H9 (cell line): ENCODE measurements at places on chromosomes 13 and 19. TPM values are rescaled to one million over a fixed set of nuclear protein-coding genes. Genes with fewer than 3 reads are reported as not detected.

DNA sequence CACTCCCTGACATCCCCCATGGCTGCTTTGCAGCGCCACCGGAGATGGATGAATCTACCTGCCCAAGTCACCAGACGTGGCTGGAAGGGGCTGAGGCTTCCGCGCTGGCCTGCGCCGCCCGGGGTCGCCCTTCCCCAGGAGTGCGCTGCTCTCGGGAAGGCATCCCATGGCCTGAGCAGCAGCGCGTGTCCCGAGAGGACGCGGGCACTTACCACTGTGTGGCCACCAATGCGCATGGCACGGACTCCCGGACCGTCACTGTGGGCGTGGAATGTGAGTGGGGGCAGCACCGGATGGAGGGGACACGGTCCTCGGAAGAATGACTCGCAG, 4.6 kb downstream of the ICAM5 start:
- DNase-seq, result peak; percentile 74
- H3K36me3 ChIP-seq, result no peaks in the 10 kb centered on the region; the same call in 1 of the 2 replicates
- H3K4me3 ChIP-seq, result no peak overlapping the region
- H3K4me1 ChIP-seq, result no peaks in the 10 kb centered on the region; the same call in 1 of the 2 replicates
- no peak overlapping the region for H3K27ac ChIP-seq

DNA sequence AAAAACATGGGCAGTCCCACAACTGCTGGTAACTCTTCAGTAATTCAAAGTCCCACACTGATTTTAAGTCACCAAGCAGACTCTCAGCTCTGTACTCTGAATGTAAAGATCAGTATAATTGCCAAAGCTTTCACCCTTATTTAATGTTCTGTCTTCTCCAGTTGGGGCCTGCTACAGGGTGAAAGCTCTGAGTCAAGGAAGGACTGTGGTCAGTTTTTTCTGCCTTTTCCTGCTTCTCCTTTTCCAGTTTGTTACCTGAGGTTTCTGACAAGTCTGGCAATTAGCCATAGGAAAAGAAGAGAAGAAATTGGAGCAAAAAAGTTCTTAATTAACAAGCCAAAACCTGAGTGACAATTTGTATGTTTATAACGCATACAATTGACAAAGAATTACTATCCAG, 279.3 kb downstream of the RBM26 start:
- H3K36me3 ChIP-seq, result no peaks in the 10 kb centered on the region
- no peaks in the 10 kb centered on the region; the same call in 1 of the 2 replicates for H3K4me1 ChIP-seq
- H3K4me3 ChIP-seq, result no peak overlapping the region

- H3K27me3 ChIP-seq, result no peaks in the 10 kb centered on the region
- no peak overlapping the region for H3K4me3 ChIP-seq
- peaks cover 2% of the 10 kb centered on the region for H3K36me3 ChIP-seq
- H3K27ac ChIP-seq, result no peak overlapping the region
- peaks cover 5% of the 10 kb centered on the region; the same call in 1 of the 2 replicates for H3K4me1 ChIP-seq
- no peak for DNase-seq
Measured at GRCh38 chr13:29903996-29904395, 53.6 kb upstream of the UBL3 start.

DNA sequence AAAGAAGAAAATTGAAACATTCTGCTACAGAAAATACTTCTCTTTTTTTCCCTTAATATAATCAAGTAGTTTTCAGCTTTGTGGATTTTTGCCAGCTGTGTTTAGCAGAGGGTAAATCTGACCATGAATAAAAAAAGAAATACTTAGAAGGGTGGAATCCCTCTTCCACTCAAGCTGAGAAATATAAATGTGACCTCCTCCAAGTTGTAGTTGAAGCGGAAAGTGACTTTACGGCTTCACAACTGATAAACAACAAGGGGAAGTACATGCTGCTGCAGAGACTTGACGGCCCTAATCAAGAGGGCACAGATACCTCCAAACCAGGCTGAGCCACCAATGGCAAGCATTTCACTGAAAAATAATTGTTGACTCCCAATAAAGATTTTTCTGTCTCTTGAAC, 785.0 kb downstream of the SLITRK5 start:
- no peaks in the 10 kb centered on the region; the same call in none of the 3 replicates for H3K36me3 ChIP-seq
- no peak for DNase-seq
- H3K4me3 ChIP-seq, result no peak overlapping the region
- H3K27ac ChIP-seq, result no peak overlapping the region

- H3K4me3 ChIP-seq, result no peak overlapping the region
- H3K27me3 ChIP-seq, result no peaks in the 10 kb centered on the region
- no peaks in the 10 kb centered on the region for H3K36me3 ChIP-seq
- no peak for DNase-seq
- no peak overlapping the region for H3K27ac ChIP-seq
- H3K4me1 ChIP-seq, result no peaks in the 10 kb centered on the region
Measured at GRCh38 chr13:92547266-92547665, 679.3 kb upstream of the GPC6 start.

- no peaks in the 10 kb centered on the region for H3K36me3 ChIP-seq
- no peak for DNase-seq
- no peak overlapping the region for H3K27ac ChIP-seq
Measured at GRCh38 chr13:33033051-33033812, 17.0 kb downstream of the KL start.

DNA sequence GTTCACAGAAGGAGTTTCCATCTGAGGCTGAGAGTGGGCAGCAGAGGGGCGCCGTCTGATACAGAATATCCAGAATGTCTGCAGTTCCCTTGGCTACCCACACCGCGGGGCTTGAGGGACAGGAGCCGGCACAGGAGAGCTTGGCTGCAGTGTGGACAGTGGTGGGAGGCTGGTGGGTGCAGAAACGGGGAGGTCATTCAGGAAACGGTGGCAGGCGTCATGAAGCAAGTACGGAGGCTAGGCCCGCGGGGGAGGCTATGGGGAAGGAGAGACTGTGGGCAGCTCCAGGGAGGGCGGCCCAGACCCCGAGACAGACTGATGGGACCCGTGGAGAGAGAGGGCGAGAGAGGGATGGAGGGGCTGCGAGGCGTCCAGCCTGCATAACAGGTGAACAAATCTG, 55.2 kb upstream of the UQCRFS1 start:
- H3K36me3 ChIP-seq, result no peaks in the 10 kb centered on the region
- H3K27me3 ChIP-seq, result no peaks in the 10 kb centered on the region; the same call in 1 of the 2 replicates
- H3K4me3 ChIP-seq, result no peak overlapping the region

- no peak overlapping the region for H3K27ac ChIP-seq
- DNase-seq, result peak; percentile 96
- no peaks in the 10 kb centered on the region for H3K27me3 ChIP-seq
Measured at GRCh38 chr19:7852851-7853769, 21.1 kb downstream of the PRR36 start.

DNA sequence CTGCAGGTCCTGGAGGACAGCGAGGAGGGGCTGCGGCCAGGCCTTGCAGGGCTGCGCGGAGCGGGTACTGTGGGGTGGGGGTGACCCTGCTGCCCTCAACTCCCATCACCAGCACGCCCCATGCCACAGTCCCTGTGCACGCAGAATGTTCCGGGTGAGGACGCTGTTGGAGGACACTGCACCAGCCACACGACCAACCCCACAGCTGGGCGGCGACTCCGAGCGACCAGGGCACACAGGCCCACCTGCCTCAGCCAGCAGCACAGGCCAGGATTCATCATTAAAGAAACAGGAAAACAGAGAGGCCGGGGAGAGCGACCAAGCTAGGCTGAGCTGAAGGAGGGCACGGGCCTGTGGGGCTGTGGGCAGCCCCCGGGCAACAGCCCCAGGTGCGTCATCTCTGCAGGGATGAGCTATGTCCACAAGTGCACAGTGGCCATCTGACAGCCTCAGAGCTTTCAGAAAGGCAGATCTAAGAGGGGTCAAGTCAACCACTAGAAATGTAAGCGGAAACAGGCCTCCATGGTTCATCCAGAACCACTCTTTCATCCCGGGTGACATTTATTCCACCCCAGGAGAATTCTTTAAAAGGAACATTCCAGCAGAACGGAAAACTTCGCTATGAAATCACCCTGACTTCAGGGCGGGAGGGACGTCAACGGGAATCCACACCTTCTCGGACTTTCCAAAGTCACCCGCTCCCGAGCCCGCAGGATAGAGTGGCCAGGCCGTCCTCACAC, 1.5 kb downstream of the GAS6 start:
- H3K36me3 ChIP-seq, result peaks cover 10% of the 10 kb centered on the region; the same call in 1 of the 2 replicates
- peaks cover 14% of the 10 kb centered on the region; the same call in 1 of the 2 replicates for H3K4me1 ChIP-seq
- peaks cover 4% of the 10 kb centered on the region; the same call in 1 of the 2 replicates for H3K27me3 ChIP-seq
- DNase-seq, result peak; percentile 29
- no peak overlapping the region for H3K27ac ChIP-seq
- H3K4me3 ChIP-seq, result peak overlapping the region; percentile 77

GRCh38 chr13:113849981-113850721, 13.7 kb downstream of the GAS6 start:
- H3K4me3 ChIP-seq, result no peak overlapping the region
- no peak overlapping the region for H3K27ac ChIP-seq
- no peaks in the 10 kb centered on the region for H3K27me3 ChIP-seq
- no peaks in the 10 kb centered on the region; the same call in 1 of the 2 replicates for H3K4me1 ChIP-seq
- peaks cover 7% of the 10 kb centered on the region for H3K36me3 ChIP-seq

GRCh38 chr19:40229926-40230417, 3.5 kb upstream of the CCNP start:
- peaks cover 4% of the 10 kb centered on the region for H3K36me3 ChIP-seq
- H3K27me3 ChIP-seq, result no peaks in the 10 kb centered on the region

DNA sequence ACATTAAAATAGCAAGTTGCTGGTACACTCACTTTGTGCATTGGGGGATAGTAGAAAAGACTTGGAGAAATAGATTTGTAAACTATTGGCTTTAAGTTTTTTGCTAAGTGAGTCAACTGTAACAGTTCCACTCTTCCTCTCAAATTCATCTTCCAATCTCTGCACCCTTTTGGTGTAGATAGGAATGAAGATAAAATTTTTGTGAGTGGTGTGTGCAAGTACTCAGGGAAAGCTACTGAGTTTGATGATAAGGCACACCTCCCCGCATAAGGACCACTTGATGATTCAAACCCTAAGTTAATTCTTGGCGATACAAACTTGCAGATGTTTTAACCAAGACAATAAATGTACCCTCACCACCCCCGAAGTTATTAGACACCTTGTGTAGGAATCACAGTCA, 168.3 kb upstream of the SLITRK1 start:
- H3K36me3 ChIP-seq, result peaks cover 2% of the 10 kb centered on the region; the same call in 1 of the 3 replicates
- no peaks in the 10 kb centered on the region for H3K4me1 ChIP-seq
- H3K27me3 ChIP-seq, result no peaks in the 10 kb centered on the region

GRCh38 chr19:12090807-12091206, 26.3 kb downstream of the ZNF844 start:
- no peak overlapping the region for H3K4me3 ChIP-seq
- H3K36me3 ChIP-seq, result peaks cover 24% of the 10 kb centered on the region
- no peak overlapping the region for H3K27ac ChIP-seq
- no peaks in the 10 kb centered on the region for H3K4me1 ChIP-seq
- H3K27me3 ChIP-seq, result no peaks in the 10 kb centered on the region
- DNase-seq, result peak; percentile 58

- DNase-seq, result peak; percentile 89
- H3K4me3 ChIP-seq, result peak within 1 kb of the TSS; percentile 99
- peak within 1 kb of the TSS; percentile 3 for H3K27ac ChIP-seq
- H3K36me3 ChIP-seq, result peaks cover 13% of the 10 kb centered on the region; the same call in 2 of the 3 replicates
- peaks cover 10% of the 10 kb centered on the region; the same call in 1 of the 2 replicates for H3K4me1 ChIP-seq
- no peaks in the 10 kb centered on the region for H3K27me3 ChIP-seq
Measured at GRCh38 chr19:45079063-45079910, at the start of gene GEMIN7. GEMIN7 (plus strand) TSS chr19:45079260; CDS start chr19:45090115, 10,855 bp downstream.

DNA sequence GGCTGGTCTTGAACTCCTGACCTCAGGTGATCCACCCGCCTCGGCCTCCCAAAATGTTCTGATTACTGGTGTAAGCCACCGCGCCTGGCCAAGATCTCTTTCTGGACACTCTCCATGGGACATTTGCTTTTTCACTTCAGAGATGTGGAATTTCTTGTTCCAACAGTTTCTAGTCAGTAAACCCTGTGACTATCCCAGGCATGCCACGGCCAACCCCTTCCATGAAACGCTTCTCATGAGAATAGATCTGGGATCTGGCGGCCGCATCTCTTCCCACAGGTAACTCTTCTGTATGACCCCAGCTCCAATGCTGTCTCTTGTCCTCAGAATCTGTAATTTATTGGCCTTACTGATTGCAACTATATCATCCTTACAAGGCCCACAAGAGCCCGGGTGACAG, 16.2 kb downstream of the PLPP2 start:
- DNase-seq, result no peak
- peaks cover 10% of the 10 kb centered on the region for H3K36me3 ChIP-seq
- H3K4me3 ChIP-seq, result no peak overlapping the region
- peaks cover 5% of the 10 kb centered on the region for H3K4me1 ChIP-seq

GRCh38 chr19:50486823-50487515, 10.3 kb upstream of the GARIN5A start:
- H3K4me1 ChIP-seq, result peaks cover 2% of the 10 kb centered on the region; the same call in 1 of the 2 replicates
- no peak overlapping the region for H3K4me3 ChIP-seq
- peaks cover under 1% of the 10 kb centered on the region; the same call in 1 of the 2 replicates for H3K27me3 ChIP-seq
- no peak overlapping the region for H3K27ac ChIP-seq
- peaks cover 49% of the 10 kb centered on the region for H3K36me3 ChIP-seq

GRCh38 chr19:10667867-10668266, 13.7 kb downstream of the ILF3 start:
- no peak for DNase-seq
- H3K27me3 ChIP-seq, result no peaks in the 10 kb centered on the region

CDX2 gene
- not detected in 2 replicates for total RNA-seq

PLK5 gene
- 0.50 and 0.57 TPM in 2 replicates for total RNA-seq

CLIP3 gene
- total RNA-seq, result 19.7 and 20.9 TPM in 2 replicates

PRKCG gene
- 7.1 and 8.8 TPM in 2 replicates for total RNA-seq

STARD13 gene
- 2.1 and 2.7 TPM in 2 replicates for total RNA-seq
